ENCODE measurements at places on chromosomes 3 and 15. TPM values are rescaled to one million over a fixed set of nuclear protein-coding genes. Genes with fewer than 3 reads are reported as not detected.

- no peak for DNase-seq
Observed at GRCh38 chr3:21390136-21390535, 360.9 kb downstream of the ZNF385D start.

DNA sequence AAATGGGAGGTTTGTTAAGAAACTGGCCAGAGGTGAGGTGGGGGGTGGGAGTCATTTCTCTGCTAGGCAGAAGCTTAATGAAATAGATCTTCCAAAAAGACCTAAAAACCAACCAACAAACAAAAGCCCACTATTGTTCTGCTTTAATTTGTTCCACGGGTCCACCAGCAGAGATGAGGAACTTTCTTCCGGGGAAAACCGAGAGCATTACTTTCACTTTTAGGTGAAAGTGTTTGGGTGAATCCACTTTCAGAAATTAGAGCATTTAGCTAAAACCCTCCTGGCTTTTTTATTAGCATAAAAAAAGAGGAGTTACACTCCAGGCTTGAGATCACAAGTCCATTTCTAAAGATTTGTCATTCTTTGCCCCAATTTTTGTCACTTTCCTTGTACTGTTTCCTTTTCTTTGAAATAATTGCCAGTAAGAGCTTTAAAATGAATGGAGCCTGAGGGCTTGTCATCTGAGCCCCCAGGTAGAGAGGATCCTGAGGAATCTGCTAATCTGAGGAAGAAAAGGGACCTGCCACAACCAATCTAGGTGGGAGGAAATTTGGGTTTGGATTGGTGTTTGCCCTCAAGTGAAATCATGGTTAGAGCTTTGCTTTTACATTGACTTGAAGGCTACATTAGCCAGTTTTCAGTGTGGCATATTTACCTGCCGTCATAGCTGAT is 667.6 kb downstream of the NAALADL2 start:
- no peak for DNase-seq

GRCh38 chr15:74199297-74199652 is 3.3 kb downstream of the STRA6 start:
- DNase-seq, result no peak

- no peak for DNase-seq
Observed at GRCh38 chr15:96395687-96396086, 65.2 kb downstream of the NR2F2 start.

DNA sequence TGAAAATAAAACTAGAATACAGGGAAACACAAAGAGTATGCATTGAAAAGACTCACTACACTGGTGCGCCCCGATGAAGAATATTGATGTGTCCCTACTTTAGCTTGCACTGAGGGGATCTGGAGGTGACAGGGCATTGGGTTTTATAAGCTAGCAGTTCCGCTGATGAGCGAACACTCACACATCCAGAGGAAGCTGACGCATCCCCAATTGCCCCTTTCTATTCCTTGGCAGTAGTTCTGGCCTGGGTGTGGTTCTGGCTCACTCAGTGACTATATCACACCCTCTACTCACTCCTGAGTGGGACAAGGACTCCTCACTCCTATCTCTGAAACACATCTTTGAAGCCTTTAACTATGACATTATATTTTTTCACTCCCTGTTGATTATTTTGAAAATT is 71.0 kb downstream of the B3GNT5 start:
- DNase-seq, result no peak

DNA sequence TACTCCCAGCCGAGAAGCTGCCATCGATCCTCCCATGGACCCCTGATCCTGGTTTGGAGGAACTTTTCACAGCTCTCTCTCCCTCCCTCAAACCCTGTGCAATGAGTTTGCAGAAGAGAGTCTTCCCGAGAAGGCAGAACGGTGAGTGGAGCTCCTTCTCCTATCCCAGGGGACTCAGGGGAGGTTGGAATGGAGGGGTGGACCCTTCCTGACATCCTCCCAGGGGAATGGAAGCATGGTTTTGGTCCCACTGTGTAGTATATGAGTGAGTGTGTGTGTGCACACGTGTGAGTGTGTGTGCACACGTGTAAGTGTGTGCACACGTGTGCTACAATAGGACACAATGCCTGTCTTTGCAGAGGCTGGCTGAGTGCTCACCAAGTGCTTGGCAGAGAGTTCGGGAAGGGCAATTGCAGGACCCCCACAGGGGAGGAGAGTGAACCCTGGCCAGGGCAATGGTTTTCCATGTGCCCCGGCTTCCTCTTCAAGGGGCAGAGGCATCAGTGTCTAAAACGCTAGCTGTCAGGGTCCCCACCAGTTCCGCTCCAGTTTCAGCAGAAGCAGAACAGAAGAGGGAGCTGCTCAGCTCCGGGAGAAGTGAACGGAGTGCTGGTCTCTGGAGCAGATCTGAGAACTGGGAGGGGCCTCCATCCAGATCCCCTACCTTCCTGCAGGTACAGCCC is 13.8 kb upstream of the IL16 start:
- DNase-seq, result no peak

DNA sequence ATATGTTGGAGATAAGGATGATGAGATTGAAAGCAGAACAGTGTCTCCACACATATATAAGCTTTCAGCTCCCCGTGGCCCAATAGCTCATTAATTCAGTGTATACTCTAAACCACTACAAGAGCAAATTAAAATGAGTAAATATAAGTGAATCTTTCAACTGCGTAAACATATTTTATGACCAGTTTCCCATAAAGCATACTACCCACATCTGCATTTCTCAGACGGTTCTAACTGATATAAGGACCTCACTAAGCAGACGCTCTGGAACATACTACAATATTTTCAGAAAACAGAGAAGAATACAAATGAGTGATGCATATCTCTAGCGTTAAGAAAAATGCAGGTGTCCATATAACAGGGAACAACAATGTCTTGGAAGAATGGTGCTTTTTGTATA is 73.2 kb downstream of the INO80 start:
- DNase-seq, result no peak

GRCh38 chr15:52784799-52785671 is 5.1 kb downstream of the ONECUT1 start:
- no peak for DNase-seq

GRCh38 chr15:73683777-73684580 is at the start of gene CD276:
Gene CD276, plus strand, starts transcription at chr15:73684383. Its CDS starts 15,257 bp downstream, at chr15:73699640.
- peak; percentile 87 for DNase-seq

- no peak for DNase-seq
Observed at GRCh38 chr3:45781271-45781670, 15.1 kb downstream of the SLC6A20 start.

GRCh38 chr3:116815831-116816588 is 106.4 kb downstream of the TUSC7 start:
- no peak for DNase-seq

DNA sequence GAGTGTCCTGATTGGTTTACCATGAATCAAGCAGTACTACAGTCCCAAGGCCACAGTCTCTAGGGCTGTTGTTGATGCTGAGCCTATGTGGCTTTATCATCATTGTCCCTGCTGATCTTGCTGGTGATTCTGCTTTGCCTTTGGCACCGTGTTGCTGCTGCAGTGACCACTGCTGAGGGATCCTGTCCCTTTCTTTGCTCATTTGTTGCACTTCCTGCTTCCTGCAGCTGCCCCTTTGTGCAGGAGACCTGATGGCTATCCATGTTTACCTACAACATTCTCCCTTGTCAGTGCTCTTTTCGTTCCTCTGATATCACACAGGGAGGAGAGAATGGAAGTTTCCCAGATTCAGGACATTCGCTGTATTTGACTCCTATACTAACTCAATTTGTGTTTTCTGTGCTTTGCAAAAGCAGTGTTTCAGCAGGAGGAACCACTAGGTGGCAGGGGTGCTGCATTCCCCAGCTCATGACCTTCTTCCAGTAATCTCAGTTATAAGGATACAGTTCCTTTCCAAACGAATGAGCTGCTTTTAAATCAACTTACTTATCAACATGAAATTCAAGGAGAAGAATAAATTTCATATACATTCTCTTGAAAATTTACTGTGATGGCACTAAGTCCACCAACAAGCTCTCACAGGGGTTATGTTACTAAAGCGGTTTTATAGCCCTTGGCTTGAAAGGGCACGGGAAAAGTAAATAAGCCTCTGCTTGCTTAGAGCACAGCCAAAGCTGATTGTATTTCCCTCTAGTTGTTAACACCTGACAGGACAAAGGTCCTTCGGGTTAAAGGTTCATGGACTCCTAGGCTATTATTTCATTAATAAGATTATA is 9.7 kb upstream of the THUMPD3 start:
- DNase-seq, result peak; percentile 79

DNA sequence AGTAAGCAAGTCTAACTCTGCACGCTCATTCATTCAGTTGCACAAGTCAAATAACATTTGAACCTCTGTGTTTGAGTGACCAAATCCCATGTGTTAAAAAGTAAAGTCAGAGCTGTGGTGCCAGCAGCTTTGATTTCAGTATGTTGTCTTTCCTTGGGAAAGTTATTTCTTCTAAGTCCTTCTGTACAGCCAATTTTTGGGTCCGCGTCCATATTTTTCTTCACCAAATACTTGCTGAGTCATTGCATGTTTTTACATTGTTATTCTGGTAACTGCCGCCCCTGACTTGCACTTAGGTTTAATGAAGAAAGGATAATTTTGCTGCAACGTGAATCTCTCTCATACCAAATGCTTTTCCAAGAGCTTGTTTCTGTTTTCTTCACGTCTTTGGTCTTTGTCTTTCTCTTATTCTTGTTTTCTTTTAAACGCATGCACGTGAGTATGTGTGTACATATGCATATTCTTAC is 56.7 kb downstream of the PLS1 start:
- no peak for DNase-seq

GRCh38 chr3:99895131-99895696 is 77.6 kb downstream of the CMSS1 start:
- no peak for DNase-seq

GRCh38 chr3:14142567-14143270 is 17.9 kb downstream of the TMEM43 start:
- DNase-seq, result no peak

DNA sequence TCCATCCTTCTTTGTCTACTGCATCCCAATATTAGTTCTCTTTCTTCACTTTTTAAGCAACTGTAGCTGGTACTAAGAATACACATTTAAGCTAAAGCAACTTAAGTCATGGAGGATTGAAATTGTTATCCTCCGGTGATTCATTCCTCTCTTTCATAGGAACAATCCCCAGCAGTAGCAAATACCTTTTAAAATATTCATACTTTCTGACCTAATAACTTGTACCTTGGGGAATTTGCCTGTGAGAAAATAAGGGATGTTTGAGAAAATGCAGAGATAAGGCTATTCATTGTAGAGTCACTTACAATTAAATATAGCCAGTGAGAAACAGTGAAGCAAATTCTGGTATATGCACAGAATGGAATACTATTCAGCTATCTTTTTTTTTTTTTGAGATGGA is 66.0 kb downstream of the VPS13C start:
- no peak for DNase-seq

DNA sequence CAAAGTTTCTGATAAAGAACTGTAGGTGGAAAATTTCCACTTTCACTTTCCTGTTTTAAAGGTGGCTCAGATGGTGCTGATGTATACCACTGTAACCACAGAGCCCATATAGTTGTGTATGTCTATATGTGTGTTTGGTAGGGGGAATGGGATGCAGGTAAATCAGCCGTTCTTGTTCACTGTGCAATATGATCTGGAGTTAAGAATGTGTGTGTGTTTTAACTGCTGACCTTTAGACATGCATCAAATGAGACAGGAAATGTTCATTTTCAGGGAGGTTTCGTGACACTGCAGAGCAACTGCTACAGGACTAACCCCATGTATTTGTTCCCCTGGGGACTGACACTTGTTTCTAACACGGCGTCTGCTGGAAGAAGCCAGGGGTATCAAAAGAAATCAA is 180.5 kb downstream of the TAFA4 start:
- DNase-seq, result no peak

DNA sequence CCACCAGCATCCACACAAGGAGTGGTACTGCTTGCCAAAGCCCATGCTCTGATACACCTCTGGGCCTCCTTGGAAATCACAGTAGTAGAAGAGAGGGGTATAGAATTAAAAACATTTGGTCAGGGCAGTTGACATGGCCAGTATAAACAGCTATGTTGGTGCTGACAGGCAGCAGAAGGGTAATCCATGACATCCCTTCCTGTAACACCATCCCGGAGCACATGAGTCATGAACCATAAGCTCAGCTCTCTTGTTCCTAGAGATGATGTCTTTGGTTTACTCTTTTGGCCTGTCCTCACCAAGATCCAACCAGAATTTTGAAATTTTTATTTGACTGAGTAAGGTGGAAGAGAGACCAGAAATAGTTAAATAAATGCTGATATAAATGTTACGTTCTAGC is 132.6 kb upstream of the CTDSPL start:
- no peak for DNase-seq

DNA sequence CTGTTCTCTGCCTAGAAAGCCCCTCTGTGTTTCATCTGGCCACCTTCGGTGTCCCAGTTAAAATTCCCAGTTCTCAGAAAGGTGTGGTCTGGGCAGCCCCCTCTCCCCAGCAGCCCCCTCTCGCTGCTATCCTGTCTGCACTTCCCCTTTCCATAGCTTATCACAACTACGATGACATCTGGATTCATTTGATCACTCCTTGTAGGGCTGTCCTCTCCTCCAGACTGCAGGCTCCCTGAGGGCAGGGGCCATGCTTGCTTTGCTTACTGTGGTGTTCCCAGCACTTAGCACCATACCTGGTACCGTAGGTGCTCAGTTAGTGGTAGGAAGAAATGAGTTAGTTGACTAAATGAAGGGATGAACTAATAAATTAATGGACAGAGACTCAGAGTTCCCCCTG is 26.3 kb upstream of the GOLGA6C start:
- no peak for DNase-seq

GRCh38 chr15:47523681-47524475 is 193.4 kb upstream of the SEMA6D start:
- no peak for DNase-seq

- peak; percentile 71 for DNase-seq
Observed at GRCh38 chr15:90165659-90166489, 35.3 kb upstream of the SEMA4B start.

GRCh38 chr15:93730724-93731123 is 500.6 kb upstream of the MCTP2 start:
- no peak for DNase-seq

DNA sequence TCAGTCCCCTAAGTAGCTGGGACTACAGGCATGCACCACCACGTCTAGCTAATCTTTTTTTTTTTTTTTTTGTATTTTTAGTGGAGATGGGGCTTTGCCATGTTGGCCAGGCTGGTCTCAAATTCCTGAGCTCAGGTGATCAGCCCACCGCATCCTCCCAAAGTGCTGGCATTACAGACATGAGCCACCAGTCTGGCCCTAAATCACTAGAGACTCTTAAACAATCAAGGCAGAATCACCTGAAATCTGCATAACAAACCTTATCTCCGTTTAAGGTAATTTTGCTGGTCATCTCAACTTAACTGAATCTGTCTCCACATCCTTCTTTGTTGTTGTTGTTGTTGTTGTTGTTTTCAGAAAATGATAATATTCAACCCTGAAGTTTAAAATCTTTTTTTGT is 5.6 kb upstream of the TRMT10C start:
- DNase-seq, result no peak

- no peak for DNase-seq
Observed at GRCh38 chr3:5054098-5054497, 68.0 kb upstream of the ARL8B start.

GRCh38 chr3:24678421-24678865 is 183.8 kb upstream of the THRB start:
- no peak for DNase-seq

- DNase-seq, result no peak
Observed at GRCh38 chr3:106305882-106306435, 437.1 kb upstream of the CBLB start.

The FBXW12 gene
- 0.27 TPM for total RNA-seq

The ASTE1 gene
- 7.7 TPM for total RNA-seq

The LARP6 gene
- 40.7 TPM for total RNA-seq

The LYSMD4 gene
- 16.0 TPM for total RNA-seq

The FOXL2NB gene
- not detected for total RNA-seq

The SLC2A2 gene
- not detected for total RNA-seq

The OXTR gene
- total RNA-seq, result 1.3 TPM

The LMAN1L gene
- total RNA-seq, result not detected

The TM4SF1 gene
- total RNA-seq, result 149 TPM

The ECE2 gene
- not detected for total RNA-seq

The IL16 gene
- total RNA-seq, result 54.0 TPM
